Dermis blood vessel endothelial cell (primary cell): ENCODE measurements at places on chromosomes 16 and 17. TPM values are rescaled to one million over a fixed set of nuclear protein-coding genes. Genes with fewer than 3 reads are reported as not detected.

The ADAM11 gene
- total RNA-seq = under 0.01 and 0.09 TPM in 2 replicates

The CRYBA1 gene
- total RNA-seq = not detected in 2 replicates

The KRTAP4-4 gene
- not detected in 2 replicates for total RNA-seq

The KRTAP4-16 gene
- not detected in 2 replicates for total RNA-seq

The KRT15 gene
- total RNA-seq = 0.51 TPM in 2 replicates

The KRTAP4-1 gene
- not detected in 2 replicates for total RNA-seq

The TPSAB1 gene
- total RNA-seq = not detected in 2 replicates

The C17orf75 gene
- total RNA-seq = 16.5 and 19.6 TPM in 2 replicates

The TOM1L1 gene
- 0.34 and 0.70 TPM in 2 replicates for total RNA-seq

The CNP gene
- total RNA-seq = 48.7 and 63.1 TPM in 2 replicates

The CDH5 gene
- total RNA-seq = 713 and 795 TPM in 2 replicates

The KRTAP1-1 gene
- total RNA-seq = not detected in 2 replicates

The TSPOAP1 gene
- under 0.01 and 0.14 TPM in 2 replicates for total RNA-seq

The ZFP90 gene
- 20.2 and 26.5 TPM in 2 replicates for total RNA-seq

The FMNL1 gene
- total RNA-seq = 1.0 and 4.0 TPM in 2 replicates

The MAP3K14 gene
- 3.2 and 4.1 TPM in 2 replicates for total RNA-seq

The BRD7 gene
- total RNA-seq = 44.6 and 53.8 TPM in 2 replicates

The CMTM1 gene
- 2.7 and 3.6 TPM in 2 replicates for total RNA-seq

The CLDN9 gene
- total RNA-seq = not detected in 2 replicates

The CCL4 gene
- total RNA-seq = not detected in 2 replicates

The SLC6A2 gene
- total RNA-seq = not detected in 2 replicates

The GINS2 gene
- 6.6 and 8.6 TPM in 2 replicates for total RNA-seq

The VMO1 gene
- 0.51 TPM in 1 of 2 replicates, not detected in the other for total RNA-seq

The TNFSF12 gene
- 9.2 and 26.1 TPM in 2 replicates for total RNA-seq

The STX4 gene
- 22.9 and 26.2 TPM in 2 replicates for total RNA-seq

The HOXB4 gene
- total RNA-seq = 2.7 and 3.2 TPM in 2 replicates

The TNP2 gene
- not detected in 2 replicates for total RNA-seq

The SLC16A5 gene
- total RNA-seq = 11.4 and 17.1 TPM in 2 replicates

The SOX15 gene
- 0.14 and 0.17 TPM in 2 replicates for total RNA-seq

The SLC35G6 gene
- not detected in 2 replicates for total RNA-seq

The EPX gene
- not detected in 2 replicates for total RNA-seq

The CLEC18B gene
- not detected in 2 replicates for total RNA-seq

The MLKL gene
- 21.8 and 35.3 TPM in 2 replicates for total RNA-seq

The TVP23A gene
- not detected in 2 replicates for total RNA-seq
